ENCODE measurements at places on chromosomes 13 and 19.

- DNase-seq, result no peak
Measured at GRCh38 chr19:11268783-11269267, 6.5 kb upstream of the DOCK6 start.

GRCh38 chr13:80716610-80717081, 375.7 kb upstream of the SPRY2 start:
- no peak for DNase-seq

DNA sequence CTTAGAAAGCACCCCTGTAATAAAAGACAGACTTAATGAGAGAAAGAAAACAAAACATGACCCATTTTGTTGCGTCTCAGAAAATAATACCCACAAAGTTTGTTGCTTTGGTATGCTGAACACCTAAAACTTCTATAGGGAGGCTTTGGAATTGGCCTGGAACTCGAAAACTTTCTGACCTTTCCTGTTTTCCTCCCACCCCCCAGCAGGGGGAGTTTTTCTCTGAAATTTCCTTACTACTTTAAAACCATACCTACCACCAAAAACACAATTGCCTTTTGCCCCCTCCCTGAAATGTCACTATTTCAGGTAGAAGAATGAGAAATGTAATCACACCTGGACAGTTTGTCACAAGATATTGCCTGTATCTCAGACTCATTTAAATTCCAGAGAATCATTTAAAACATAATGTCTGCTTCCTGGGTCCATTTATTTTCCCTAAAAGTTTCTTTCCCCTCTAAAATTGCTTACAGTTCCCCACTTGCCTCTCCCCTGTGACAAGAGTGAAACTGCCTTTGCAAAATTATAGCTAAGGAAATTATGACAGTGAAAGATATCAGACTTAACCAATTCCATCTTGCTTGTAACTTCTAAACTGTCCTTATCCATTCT, 2700.2 kb downstream of the PCDH9 start:
- DNase-seq, result no peak

DNA sequence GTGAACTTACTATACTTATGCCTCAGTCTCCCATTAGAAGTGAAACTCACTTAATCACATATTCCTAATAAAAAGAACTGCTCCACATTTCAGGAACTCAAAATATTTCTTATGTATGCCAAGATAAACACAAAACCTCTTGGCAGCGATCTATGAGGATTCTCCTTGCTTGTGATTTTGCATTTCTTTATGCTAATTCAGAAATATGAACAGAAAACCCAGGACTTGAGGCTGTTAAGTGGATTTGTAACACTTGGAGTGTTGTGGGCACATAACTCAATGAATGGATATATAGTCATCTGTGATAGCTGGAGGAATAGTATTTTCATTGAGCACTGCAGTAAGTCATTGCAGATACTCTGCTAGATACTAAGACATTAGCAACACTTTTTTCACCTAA, 5.6 kb upstream of the KATNAL1 start:
- DNase-seq, result no peak

DNA sequence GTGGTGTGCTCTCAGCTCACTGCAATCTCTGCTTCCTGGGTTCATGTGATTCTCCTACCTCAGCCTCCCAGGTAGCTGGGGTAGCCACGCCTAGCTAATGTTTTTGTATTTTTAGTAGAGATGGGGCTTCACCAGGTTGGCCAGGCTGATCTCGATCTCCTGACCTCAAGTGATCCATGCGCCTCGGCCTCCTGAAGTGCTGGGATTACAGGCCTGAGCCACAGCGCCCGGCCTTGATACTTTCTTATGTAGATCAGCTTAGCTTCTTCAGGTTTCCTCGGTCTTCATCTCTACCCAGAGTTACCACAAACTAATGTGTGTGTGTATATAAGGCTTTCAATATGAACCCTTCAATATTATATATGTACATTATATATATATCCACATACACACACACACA, 9.9 kb upstream of the CCDC61 start:
- DNase-seq, result no peak

GRCh38 chr13:112194167-112194530, 127.2 kb downstream of the SOX1 start:
- DNase-seq, result no peak

- DNase-seq, result no peak
Measured at GRCh38 chr19:42121036-42121621, 11.1 kb downstream of the POU2F2 start.

- no peak for DNase-seq
Measured at GRCh38 chr13:51721496-51721895, 82.5 kb downstream of the DHRS12 start.

- no peak for DNase-seq
Measured at GRCh38 chr19:1591421-1592023, 1.1 kb downstream of the MBD3 start.

- DNase-seq, result no peak
Measured at GRCh38 chr13:36841391-36841790, 22.4 kb downstream of the RFXAP start.

DNA sequence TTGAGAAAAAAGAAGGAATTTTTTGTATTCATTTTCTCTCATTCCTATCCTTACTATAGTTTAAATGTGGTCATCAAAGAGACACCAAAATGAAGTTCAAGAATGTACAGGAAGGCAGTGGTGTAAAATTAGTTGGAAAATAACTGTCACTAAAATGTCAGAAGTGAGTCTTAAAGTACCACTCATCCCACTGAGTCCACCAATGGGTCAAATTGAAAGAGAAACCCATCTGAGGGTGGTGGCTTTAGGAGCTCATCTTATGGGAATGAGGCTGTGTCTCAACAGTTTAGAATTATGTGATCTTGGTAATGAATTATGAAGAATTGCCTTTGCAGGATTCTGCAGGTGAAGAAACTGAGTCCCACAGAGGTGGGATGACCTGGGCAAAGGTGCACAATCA, 403.5 kb downstream of the FGF9 start:
- no peak for DNase-seq

GRCh38 chr13:33409673-33410510, 124.3 kb upstream of the STARD13 start:
- DNase-seq, result no peak

DNA sequence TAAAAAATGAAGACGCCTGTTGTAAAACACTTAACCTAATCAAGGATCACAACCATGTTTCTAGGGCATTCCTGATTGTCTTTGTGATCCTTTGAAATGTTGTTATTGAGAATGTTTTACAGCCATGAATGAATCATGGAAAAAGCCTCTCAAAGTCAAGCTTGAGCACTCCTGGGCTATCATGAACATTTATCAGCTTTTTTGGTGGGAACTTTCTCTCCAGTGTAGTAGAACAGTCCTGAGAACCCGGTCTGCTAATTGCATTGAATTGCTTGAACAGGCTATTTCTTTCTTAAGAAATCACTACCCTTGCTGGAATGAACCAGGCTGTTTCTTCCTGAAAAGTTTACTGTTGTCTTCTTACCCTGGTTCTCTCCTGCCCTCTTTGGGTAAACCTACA, 516.5 kb downstream of the FGF9 start:
- no peak for DNase-seq

DNA sequence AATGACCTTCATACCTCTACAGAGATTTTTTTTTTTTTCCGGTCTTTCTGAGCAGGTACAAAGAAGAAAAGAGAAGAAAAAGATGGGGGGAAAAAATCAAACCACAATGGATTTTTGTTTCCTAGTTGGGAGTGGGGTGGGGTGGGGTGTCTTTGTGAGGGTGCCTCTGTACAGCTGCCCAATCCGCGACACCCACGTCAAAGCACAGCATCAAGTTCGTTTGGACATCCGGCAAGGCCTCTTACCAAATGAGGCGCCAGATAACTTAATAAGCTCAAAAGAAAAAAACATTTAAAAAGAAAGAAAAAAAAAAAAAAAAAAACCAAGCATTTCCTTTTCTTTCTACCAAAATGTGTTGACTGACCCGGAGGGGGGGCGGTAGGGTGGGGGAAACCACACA, 70.3 kb upstream of the NFIC start:
- no peak for DNase-seq

DNA sequence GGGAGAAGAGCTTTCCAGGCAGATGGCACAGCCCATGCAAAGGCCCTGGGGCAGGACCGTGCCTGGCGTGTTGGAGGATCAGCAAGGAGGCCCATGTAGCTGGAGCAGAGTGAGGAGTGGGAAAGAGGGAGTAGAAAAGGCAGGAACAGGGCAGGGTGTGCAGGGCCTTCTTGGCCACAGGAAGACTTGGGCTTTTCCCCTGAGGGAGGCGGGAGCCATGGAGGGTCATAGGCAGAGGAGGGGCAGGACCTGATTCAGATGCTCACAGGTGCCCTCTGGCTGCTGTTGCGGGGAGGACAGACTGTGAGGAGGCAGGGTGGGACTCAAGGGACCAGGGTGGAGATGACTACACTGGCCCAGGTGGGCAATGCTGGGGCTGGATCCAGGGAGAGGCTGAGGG, 13.8 kb upstream of the PTPRS start:
- DNase-seq, result no peak

GRCh38 chr19:15299568-15300409, 32.5 kb downstream of the BRD4 start:
- no peak for DNase-seq

DNA sequence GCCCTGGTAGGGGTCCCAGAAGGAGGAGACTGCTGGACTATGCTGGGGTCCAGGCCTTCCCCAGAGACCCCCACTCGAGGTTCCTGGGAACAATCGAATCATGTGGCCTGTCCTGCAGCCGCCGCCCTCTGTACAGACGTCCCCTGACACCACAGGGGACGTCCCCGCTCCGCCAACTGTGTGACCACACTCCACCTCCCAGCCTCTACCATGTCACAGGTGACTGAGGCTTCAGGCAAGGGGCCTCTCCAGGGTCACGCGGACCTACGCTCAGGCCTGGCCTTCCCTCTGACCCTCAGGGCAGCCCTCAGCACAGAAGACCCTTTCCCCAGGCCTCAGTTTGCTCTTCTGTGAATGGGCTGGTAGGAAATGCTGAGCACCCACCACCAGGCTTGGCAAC, 13.1 kb upstream of the TMEM161A start:
- DNase-seq, result no peak

- DNase-seq, result no peak
Measured at GRCh38 chr19:54905421-54905802, 536 bp upstream of the NCR1 start.

DNA sequence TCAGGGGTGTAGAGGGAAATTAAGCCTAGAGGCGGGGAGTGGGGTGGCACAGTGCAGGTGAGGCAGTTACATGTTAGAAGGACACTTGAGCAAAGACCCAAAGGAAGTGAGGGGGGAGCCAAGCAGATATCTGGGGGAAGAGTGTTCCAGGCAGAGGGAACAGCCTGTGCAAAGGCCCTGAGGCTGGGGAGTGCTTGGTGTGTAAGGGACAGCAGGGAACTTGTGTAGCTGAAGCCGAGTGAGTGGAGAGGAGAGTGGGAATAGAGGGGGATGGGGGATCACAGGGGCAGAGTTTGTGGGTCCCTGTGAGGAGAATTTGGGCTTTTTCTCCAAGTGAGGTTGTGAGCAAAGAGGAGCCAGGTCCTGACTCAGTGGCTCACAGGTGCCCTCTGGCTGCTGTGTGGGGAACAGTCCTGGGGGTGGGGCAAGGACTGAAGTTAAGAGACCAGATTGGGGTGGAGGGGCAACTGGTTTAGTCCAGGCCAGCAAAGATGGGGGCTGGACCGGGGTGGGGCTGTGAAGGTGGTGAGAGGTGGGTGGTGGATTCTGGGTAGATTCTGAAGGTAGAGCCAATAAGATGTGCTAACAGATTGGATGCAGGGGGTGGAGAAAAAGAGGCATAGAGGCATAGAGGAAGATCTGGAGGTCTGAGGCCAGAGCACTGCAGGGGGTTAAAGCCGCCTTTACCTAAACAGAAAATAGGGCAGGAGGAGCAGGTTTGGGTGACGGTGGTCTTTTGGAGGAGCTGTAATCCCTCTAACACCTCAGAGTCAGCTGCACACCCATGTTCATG, 75.3 kb downstream of the CACNA1A start:
- peak; percentile 11 for DNase-seq

DNA sequence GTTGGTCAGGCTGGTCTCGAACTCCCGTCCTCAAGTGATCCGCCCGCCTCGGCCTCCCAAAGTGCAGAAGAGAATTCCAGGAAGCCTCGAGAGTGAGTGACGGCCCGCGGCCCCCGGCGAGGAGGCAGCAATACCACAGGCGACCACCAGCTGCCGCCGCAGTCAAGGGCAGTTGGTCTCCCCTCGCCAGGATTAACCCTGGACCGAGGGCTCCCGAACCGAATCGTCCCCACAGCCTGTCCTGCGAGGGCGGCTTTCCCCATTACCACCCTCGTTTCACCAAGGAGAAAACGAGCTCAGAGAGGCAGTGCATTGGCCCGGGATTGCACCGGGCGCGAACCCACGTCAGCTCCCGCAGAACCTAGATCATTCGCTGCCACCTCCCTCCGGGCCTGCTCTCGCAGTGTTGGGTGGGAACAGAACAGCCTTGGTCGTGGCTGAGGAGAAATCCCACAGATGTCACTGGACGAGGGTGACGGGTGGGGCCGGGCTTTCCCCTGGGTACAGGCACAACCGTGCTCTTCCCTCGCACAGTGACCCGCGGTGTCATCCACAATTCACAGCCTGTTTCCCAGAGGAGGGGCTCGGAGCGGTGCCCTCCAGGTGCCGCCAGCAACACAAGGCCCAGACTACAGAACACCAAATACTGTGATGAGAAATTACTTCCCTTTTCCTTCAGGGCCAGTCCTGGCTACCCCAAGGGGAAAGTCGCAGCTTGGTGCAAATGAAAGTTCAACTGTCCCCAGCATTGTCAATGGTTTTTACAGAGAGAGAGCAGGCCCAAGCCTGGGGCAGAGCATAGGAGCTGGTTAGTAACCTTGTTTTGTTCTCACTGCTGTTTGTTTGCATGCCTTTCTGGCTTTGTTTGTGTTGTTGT, 24.8 kb downstream of the C2CD4C start:
- DNase-seq, result no peak

DNA sequence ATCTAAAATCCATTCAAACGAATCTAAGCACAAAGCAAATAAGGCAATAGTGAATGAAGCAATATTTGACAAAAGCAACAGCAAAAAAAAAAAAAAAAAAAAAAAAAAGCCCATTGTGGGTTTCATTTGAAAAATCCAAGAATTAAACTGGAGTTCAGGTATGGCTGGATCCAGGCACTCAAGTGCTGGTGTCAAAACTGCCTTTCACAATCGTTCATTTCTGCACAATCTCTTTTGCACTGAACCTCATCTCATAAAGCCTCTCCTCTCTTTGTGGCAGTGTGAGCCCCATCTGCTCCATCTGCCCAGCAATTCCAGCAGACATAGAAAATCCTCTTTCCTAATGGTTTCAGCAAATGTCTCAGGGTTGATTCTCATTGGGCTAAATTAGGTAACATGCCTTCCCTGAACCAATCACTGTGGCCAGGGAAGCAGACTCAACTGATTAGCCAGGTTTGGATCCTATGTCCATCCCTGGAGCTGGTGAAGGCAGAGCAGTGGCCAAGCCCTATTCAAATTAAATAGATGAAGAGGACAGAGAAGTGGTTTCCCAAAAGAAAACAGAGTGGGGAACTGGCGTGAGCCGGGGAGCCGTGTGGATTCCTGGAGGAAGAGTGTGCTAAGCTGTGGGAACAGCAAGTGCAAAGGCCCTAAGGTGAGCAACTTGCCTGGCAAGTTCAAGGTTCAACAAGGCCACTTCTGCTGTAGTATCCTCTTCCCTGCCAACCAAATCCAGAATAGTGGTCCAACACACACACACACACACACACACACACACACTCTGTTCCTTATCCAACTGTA, 1.2 kb upstream of the HIF3A start:
- DNase-seq, result no peak
